Epithelial cell of proximal tubule (primary cell): ENCODE measurements at places on chromosomes 1 and 21. TPM values are rescaled to one million over a fixed set of nuclear protein-coding genes. Genes with fewer than 3 reads are reported as not detected.
A peak's percentile ranks its signal among the peaks of the same experiment; 100 is the strongest.

GRCh38 chr1:208557046-208557722, 313.0 kb upstream of the PLXNA2 start:
- no peak for DNase-seq

DNA sequence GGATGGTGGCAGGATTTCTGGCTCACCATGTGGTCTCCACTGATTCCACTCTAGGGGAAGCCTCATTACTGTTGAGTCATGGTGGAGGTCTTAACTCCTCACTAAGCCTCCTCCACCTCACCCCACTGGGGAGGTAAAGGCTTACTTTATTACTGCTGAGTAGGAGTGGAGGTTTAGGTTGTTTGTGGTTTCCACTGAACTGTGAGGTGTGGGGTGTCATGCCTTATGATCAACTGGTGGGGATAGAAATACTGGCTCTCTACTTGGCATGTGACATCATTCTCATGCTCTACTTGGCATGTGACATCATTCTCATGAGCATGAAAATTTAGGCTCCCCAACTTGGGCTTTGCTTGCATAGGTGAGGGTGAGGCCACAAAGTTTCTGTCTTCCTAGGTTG, 35.6 kb downstream of the COL6A1 start:
- DNase-seq, result no peak

Gene JAM2
- total RNA-seq, result 0.12 and 0.14 TPM in 2 replicates

Gene ABCA4
- not detected in 2 replicates for total RNA-seq

DNA sequence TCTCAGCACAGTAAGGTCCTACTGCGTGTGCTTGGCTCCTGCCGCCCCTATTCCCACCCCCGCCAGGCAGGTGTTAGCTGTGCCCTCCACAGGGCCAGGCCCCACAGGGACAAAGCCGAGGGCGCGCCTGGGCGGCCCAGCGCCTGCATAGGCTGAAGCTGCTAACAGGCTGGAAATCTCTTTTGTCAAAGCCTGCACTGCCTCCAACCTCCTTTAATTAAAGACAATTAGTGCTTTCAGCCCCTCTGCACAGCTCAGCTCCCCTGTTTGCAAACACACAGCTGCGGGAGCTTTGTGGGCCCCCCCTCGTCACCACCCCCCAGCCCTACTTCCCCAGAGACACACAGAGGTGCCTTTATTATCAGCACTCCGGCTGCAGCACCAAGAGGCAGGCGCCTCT, 95.9 kb downstream of the EPHB2 start:
- DNase-seq, result no peak

Gene RNU1-2
- total RNA-seq, result under 0.01 TPM in 2 replicates

GRCh38 chr1:244409701-244410100, 42.0 kb downstream of the ADSS2 start:
- DNase-seq, result no peak

DNA sequence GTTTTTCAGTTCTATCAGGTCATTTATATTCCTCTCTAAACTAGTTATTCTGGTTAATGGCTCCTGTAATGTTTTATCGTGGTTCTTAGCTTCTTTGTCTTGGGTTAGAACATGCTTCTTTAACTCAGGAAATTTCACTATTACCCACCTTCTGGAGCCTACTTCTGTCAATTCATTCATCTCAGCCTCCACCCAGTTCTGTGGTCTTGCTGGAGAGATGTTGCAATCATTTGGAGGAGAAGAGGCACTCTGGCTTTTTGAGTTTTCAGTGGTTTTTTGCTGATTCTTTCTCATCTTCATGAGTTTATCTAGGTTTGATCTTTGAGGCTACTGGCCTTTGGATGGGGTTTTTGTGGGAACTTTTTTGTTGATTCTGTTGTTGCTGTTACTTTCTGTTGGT, 213.0 kb downstream of the BRINP2 start:
- DNase-seq, result no peak

DNA sequence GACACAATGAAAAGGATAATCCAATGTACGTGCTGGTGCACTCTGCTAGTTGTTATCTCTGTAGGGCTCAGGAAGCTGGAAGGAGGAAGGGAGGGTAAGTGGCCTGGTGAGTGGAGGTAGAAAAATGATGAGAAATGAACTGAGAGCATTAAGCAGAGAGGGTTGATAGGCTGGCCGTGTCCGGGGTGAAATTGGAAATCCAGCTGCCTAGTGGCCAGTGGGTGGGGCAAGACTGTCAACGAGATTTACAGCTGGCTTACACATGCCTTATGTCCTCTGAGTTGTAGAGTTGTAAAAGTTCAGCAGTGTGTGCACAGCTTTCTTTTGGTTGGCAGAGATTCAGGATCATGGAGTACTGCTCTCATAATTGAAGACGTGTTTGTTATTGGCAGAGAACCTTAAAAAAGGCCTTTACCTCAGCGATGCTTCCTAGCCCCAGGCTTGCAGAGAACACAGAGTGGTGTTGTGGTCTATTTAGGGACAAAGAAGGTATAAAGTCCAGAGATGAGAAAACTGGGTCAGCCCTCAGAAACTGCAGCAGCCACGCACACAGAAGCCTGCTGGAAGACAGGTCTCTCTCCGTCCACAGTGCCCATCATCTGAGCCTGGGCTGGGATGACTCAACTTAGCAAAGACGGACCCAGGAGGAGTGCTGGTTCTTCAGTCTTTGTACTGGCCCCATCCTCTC, 132.4 kb downstream of the EDEM3 start:
- peak; percentile 16 for DNase-seq
